ENCODE measurements at places on chromosomes 3 and 15. TPM values are rescaled to one million over a fixed set of nuclear protein-coding genes. Genes with fewer than 3 reads are reported as not detected.

The PLA1A gene
- 0.08 TPM for total RNA-seq

The GRAMD2A gene
- total RNA-seq = 0.08 TPM

The RYR3 gene
- under 0.01 TPM for total RNA-seq

The RASA2 gene
- 15.6 TPM for total RNA-seq

The NECTIN3 gene
- total RNA-seq = 15.9 TPM

The RTP1 gene
- total RNA-seq = under 0.01 TPM

The GABRR3 gene
- not detected for total RNA-seq

The INTS14 gene
- total RNA-seq = 23.4 TPM

The GALNT15 gene
- 17.0 TPM for total RNA-seq
